ENCODE measurements at places on chromosomes 2 and 18.

DNA sequence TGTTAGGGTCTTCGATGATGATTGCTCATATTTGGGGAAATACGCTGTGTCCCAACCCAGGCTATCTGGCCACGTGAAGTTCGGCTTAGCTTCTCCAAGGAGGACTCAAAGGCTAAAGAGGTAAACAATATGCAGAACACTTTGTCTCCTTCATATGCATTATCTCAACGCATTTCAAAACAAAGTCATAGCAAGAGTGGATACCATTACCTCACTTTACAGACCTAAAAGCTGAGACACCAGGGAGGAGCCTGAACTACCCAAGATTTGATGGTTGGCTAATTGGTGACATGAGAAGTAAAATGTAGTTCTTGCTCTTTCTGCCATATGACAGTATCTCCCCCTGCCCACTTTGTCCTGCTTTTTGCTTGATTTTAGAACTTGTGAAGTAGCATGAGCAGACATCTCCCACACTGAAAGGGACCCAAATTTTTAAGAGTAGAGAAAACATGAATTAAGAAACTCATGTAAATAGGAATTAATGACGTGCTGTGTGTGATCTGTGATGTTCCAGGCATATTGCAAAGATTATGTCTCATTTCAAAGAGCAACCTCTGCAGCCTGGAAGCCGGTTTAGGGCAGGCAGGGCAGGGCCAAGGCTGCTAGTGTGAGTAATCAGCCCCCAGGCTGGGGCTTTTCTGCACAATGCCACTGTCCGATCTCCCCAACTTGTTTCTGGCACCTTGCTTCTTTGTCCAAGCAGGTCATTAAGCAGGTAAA is 144.5 kb downstream of the BCL11A start:
- no peak for DNase-seq

DNA sequence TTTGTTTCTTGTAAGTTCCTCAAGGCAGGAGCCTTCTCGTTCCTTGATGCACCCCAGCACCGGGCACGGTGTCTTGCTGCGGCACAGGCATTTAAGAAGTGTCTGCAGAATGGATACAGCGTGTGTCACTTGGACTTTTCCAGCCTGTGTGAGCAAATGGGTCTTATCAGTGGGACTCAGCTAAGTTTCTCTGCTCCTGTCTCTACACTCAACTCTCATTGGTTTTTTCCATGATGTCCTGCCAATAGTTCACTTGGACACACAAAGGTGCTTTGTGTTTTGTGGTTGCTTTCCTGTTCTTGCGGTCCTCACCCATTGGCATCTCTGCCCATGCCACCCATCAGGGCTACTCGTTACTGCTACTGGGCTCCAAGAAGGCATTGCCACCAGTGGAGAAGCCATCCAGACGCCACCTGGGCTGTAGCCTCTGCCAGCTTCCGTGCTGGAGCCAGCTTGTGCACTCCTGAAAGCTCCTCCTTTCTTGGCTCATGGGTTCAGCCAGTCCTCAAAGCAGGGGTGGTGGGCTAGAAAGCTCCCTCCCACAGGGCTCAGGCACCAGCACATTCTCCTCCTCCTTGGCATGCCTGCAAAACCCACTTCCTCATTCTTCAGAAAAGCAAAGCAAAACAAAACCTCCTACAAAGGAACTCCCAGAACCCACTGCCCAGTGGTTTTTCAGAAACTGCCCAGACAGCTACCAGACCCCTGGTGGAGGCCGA is 41.4 kb downstream of the IL1R2 start:
- DNase-seq: no peak

- DNase-seq: no peak
These were observed 869 bp upstream of the THUMPD2 start for GRCh38 chr2:39779927-39780326.

DNA sequence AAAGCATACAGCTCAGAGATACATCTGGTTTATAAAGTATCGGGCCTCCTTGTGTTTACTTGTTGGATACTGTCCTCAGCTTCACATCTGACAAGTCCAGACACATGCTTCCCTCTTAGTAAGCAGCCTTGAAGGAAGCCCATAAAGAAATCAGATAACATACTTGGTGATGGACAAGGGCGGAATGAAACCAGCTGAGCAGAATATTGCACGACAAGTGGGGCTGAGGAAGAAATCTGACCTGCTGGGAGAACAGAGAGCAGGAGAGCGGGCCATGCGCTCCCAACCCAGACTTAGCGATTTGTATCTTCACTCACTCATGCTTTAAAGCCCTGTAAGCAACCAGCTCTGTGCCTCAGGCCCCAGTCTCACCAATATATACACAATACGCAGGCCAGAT is 208.4 kb downstream of the CDH20 start:
- DNase-seq: no peak

GRCh38 chr2:66957198-66957597 is 439.9 kb upstream of the ETAA1 start:
- no peak for DNase-seq

- no peak for DNase-seq
These were observed 34.2 kb downstream of the ROCK2 start for GRCh38 chr2:11310212-11310611.

DNA sequence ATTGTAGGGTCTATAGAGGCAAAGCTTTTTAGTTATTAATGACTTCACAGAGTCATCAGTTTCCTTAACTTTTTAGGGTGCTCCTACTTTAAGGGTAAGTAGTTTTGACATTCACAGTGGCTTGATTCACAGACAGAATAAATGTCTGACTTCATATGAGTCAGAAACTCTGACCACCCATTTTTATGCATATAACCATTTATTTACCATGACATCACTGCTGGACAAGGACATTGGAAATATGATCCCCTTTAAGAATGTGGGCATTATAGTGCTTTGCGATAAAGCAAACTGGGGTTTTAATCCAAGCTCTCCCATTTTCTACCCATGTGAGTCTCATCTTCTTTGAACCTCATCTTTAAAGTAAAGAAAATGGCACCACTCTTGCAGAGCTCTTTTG is 162.0 kb upstream of the MC4R start:
- no peak for DNase-seq

DNA sequence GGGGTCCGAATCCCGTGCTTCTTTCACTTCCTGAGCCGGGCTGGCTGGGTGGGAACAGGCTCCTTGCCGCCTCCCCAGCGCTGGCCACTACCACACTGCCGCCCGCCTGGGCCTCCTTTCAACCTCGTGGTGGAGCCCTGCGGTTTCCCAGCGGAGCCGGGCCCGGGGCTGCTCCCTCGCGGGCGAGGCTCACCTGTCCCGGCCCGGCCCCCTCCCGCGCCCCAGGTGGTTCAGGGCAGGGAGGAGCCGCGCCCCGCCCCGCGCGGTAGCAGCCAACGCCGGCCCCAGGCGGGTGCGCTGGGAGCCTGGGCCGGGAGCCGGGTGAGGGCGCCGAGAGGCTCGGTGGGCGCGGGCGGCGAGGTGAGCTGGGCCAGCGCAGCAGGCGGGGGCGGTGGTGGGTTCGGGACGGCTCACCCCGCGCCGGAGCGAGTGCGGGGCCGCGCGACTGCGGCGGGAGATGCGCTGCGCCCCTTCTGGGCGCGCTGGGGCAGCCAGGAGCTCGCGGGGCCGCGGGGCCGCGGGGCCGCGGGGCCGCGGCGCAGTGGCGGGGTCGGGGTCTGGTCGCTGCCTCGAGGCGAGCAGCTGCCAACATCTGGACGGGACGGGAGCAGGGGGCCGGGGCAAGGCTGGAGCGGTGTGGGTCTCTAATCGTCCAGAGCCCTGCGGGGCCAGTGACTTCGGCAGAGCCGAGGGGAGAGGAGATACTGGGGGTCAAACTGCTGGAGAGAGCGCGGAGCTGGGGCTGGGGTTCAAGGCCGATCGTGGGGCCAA is at the start of gene LYPD6B:
Gene LYPD6B, plus strand, starts transcription at position 258 of the 771 bp plus-strand sequence. CDS start 92,250 bp downstream, outside the sequence.
- DNase-seq: no peak

GRCh38 chr2:168970711-168971233 is 60.4 kb downstream of the ABCB11 start:
- DNase-seq: no peak

- no peak for DNase-seq
These were observed 180.6 kb downstream of the MREG start for GRCh38 chr2:215832791-215833190.

DNA sequence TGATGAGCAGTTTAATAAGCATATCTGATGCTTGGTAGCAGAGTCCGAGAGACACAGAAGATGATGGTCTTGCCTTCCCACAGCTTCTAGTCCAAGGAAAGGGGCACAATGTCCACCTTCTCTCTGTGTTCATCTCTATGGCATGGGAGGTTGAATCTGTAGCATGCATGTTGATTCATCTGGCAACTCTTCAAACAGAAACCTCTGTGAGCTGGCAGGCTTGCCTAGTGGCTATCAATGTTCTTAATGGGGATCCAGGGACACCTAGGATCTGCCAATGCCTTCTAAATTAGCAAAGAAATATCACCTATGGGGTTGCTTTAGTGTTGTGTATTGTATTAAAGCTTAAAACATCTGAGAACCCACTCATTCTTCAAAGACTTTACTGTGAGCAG is 170.8 kb downstream of the INO80D start:
- no peak for DNase-seq

DNA sequence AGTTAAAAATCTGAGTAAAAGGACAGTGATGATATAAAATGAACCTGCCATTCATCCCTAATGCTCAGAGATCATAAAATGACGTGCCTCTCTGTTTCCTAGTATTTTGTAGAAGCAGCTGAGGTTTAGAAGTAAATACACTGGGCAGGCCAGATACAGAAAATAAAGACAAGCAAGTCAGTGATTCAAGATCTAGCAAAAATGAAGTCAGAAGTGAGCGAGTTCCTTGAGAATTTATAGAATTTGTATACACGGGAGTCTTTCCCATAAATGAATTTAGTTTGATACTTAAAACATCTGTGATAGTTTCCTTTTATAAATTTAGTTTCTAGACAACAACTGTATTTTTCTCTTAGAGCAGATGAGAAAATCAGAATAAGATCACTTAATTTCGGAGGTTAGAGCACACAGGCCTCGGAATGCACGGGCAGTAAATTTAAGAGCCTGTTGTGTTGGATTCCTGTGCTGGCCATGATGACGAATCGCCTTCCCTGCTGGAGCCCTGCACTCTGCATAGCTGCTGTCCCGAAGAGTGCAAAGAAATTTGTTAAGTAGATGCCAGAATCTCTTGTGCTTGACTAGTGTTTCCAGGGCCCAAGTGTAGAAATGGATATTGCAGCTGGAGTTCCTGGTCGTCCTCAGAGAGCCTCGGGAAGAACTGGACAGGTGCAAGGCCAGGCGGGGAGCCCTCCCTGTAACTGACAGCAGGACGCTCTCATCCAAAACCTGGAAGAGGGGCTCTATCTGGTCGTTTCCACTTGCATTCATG is 83.7 kb upstream of the RBM44 start:
- DNase-seq: no peak

GRCh38 chr18:59659508-59660170 is 37.6 kb downstream of the CCBE1 start:
- no peak for DNase-seq

DNA sequence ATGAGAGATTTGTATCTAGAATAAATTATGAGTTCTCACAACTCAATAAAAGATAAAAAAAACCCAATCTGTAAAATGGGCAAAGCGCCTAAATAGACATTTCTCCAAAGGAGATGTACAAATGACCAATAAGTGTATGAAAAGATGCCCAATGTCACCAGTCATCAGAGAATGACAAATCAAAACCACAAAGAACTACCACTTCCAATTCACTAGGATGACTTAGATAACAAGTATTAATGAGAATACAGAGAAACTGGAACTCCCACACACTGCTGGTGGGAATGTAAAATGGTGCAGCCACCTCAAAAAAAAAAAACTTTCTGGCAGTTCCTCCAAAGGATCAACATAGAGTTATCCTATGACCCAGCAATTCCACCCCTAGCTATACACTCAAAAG is 17.4 kb upstream of the COL6A3 start:
- no peak for DNase-seq

DNA sequence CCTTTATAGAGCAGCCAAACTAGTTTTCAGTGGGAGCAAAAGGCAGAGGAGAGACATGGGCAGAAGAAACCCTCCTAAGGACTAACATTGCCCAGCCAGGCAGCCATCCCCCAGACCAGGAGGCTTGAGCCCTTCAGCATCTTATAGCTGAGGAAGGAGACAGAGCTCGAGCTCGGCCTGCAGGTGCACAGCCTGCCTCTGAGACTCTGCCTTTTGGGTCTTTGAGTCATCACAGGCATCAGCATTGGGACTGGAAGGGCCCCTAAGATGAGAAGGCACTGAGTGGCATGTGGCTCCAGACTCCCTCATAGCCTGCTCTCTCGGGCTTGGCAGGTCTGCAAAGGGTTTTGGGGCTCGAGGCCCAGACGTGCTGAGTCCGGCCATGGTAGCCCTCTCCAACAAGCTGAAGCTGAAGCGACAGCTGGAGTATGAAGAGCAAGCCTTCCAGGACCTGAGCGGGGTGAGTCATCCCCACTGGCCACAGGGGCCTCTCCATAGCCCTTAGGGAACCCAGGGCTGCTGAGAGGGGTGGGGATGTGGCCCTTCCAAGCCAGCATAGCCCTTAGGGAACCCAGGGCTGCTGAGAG is 84.1 kb downstream of the EPAS1 start:
- DNase-seq: no peak

Measured in cerebellar nuclear complex (tissue), 1 donor.